CD4-positive, alpha-beta T cell treated with Interleukin-12 subunit alpha and Interleukin-12 subunit beta, for 1 hour (primary cell): ENCODE measurements at places on chromosomes 12 and 14.

GRCh38 chr12:57887631-57888408 is 41.3 kb upstream of the CTDSP2 start:
- no peak for DNase-seq

DNA sequence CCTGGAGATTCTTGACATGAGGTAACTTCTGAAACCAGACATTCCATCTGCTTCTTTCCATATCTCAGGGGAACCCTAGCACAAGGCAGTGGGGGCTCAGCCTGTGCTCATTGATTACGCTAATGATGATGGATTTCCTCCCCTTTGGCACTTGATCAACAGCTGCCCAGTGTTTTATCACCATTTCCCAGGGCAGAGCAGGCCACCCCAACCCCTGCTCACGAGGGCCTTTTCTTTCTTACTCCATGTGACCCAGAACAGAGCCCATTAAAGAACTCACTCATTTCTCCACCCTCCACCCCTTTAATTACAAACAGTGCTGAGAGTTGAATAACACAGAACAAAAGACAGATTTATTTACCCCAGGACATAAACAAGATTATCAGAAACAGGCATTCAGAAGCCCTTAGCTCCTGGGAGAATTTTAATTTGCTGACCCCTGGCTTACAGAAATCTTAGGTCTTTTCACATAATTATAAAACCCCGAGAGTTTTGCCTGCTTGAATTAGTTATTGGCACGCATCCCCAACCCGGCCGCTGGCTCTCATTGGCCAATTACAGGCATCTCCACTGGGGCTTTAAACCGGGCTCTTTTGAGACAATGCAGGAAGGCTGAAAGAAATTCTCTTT is 32.0 kb upstream of the CCDC60 start:
- DNase-seq, result no peak

GRCh38 chr12:88375306-88376305 is 204.7 kb downstream of the KITLG start:
- no peak for DNase-seq

DNA sequence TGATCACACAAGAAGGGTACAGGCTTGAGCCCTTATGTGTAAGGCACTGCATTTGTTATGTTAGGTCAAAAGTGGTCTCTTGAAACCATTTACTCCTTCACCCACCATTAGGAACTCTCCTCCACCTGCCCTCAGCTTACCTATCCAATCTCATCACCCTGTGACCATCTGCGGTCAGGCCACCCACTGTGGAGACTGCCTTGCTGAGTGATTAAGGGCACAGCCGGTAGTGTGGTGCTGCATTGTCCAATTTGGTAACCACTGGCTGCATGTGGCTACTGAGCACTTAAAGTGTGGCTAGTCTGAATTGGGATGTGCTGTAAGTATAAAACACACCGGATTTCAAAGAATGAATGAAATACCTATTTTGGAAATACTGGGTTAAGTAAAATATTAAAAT is 177.1 kb upstream of the PARP11 start:
- DNase-seq, result no peak

DNA sequence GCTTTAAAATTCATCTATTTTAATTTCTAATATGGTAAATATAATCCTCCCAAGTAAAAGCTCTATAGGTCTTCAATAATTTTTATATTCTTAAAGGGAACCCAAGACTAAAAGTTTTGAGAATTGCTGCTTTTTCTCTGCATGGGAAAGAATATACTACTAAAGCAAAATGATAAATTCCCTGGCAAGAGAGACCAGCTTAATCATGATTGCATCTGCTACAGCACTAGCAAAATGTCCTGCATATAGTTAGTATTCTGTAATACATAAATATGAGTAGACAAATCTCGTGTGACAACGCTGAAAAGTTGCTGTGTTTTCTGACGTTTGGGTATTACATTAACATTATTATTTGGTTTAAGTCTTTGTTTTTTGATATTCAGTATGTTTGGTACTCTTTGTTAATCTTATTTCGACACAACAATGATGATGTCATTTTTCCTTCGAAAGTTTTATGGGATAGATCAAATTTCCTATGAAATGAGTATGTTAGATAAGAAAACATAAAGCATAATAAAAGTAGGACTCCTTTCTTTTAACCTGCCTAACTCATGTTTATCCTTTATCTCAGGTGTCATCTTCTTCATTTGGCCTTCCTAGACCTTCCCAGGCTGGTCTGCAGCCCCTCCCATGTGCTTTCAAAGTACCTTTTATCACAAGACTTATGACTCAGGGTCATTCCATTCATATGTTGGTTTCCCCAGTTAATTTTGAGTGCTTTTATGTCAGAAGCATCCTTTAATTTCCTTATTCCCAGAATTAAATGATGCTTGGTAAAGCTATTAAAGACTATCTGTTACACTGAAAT is 321.9 kb downstream of the RAD51B start:
- DNase-seq, result no peak

DNA sequence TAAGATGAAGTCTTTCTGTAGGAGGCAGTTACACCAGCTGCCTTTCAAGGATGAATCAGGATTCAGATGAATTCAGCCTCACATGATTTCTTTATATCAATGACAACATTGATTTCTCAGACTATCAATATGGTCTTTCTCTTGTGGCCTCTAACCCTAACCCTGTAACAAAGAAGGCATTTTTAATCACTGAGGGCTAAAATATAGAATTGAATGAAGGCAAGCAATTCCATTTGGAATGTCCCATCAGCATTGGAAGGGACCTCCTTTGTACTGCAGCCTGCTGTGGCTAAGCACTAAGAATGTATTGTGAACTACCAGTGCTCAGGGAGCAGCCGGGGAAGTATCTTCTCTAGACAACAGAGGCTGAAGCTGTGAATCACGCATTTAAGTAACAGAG is 90.6 kb upstream of the FRMD6 start:
- no peak for DNase-seq

DNA sequence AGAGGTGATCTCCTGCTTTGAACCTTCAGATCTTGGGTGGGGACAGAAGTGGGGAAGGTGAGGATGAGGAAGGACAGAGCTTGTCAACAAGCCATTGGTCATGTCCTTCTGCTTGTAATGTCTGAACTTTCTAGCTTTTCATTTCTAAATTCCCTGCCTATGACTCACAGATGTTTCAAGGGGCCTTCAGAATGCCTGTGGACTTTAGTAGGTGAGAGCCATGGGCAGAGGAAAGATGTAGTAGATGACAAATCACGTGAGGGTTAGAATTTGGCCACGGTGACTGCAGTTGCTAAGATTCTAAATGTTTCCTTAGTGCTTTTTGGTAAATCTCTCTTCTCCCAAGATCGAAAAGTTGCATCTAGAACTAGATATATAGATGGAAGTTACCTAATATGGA is 18.7 kb upstream of the CREBL2 start:
- DNase-seq, result no peak

DNA sequence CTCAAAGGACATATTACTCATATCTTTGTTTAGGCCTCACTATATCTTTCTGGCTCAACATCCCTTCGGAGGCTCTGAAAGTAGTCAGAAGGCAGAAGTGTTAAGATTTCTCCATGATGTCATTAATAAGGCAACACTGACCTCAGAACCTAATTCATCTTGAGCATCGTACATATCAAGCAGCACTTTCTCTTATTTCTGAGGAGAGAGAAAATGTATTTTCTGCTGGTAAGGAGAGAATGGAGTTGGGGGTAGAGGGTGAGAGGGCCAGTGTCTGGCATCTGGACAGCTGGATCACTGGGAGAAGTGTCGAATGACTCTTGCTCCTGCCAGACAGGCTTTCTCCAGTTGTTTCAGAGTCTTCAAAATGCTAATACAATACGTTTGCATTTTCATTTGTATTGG is 213.2 kb upstream of the PRICKLE1 start:
- no peak for DNase-seq

DNA sequence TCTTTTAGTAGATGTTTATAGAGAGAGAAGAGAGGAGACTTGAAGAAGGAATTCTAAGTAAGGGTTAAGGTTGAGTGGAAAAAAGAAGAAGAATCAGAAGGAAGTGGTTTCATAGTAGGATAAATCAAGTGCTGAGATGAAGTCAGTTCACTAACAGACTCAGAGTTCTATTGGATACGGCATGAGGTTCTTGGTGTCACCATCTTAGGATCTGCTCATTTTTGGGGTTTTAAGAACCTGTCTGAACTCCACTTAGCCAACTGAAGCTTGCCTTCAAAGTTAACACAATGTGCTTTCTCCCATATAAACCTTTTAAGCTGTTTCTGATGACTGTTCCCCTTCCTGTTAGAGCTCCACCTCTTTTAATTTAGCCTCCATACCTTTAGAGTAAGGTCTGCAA is 152.6 kb downstream of the PRKCH start:
- DNase-seq, result no peak

- DNase-seq, result peak; percentile 63
These were observed 35.1 kb downstream of the TMBIM6 start for GRCh38 chr12:49776413-49776812.

GRCh38 chr12:7628381-7628961 is 37.2 kb downstream of the APOBEC1 start:
- DNase-seq, result no peak

DNA sequence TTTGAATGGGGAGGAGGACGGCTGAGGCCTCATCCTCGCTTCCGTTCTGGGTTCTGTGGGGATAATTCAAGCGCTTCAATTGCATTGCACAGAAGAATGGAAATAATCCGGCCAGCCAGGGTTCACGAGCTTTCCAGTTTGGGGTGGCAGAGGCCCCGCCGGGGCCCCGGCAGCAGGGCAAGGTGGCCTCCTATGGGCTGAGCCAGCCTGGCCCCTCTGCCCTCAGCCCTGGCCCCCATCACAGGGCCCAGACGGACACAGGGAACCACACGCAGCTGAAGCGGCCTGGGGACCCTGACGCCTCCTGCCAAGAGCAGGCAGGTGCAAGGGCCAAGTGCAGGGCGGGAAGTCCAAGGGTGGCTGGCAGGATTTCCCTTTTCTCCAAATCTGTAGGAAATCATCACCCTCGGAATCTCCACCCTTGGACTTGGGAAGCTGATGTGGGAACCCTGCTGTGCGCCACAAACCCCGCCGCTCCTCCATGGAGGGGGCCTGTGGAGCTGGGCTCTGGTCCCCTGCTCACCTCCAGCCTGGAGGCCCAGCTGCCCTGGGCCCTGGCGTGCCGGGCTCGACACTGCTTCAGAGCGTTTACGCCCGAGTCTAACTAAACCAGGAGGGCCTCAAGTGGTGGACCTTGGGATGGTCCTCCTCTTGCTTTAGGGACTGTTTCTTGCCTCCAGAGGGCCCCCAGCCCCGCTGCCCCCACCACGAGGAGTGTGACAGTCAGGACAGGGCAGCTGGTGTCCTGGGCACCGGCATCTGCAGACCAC is 78.4 kb downstream of the MOK start:
- DNase-seq, result no peak

DNA sequence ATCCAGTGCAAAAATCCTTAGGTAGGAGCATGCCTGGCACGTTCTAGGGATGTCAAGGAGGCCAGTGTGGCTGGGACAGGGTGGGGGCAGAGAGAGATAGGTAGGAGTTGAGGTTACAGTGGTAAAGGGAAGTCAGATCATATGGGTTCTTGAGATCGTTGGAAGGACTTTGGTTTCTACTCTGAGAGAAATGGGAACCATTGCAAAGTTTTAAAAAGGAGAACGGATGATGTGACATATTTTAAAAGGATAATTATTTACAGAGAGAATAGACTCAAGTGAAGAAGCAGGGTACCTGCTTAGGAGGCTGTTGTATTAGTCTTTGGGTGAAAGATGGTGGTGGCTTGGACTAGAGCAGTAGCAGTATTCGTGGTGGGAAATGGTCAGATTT is 47.6 kb upstream of the ATP2B1 start:
- DNase-seq, result no peak

DNA sequence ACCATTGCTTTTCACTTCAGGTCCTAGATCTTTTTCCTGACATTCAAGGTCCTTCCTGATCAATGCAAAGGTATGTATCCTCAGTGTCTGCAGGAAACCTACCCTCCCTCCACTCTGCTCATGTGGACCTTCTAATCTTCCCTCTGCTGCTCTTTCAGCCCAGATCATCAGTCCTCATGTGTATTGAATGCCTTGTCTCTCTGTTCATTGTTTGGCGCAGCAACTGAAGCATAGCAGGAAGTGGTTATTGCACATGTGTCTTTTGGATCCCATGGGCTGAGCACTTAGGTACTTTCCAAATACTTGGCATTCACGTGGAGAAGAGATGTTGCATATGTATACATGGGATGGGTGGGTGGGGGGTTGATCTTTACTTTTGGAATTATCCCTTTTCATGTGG is 4.3 kb upstream of the NIN start:
- DNase-seq, result peak; percentile 43

GRCh38 chr14:33420051-33420627 is 481.5 kb downstream of the NPAS3 start:
- no peak for DNase-seq

DNA sequence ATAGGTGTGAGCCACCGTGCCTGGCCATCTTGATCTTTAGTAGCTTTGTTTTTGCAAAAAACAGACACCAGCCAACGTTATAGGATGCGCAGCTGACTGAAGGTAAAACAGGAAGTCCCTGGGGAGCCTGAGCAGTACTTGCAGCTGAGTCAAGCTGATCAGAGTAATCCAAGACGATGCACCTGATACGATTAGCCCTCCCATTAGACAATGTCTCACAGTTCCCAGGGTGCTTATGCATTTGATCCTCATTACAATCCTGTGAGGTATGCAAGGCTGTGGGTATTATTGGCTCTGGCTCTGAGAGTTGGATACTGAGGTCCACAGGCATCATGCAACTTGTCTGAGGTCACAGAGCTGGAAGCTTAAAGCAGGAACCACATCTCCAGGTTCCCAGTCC is 8.1 kb downstream of the KRT18 start:
- no peak for DNase-seq

DNA sequence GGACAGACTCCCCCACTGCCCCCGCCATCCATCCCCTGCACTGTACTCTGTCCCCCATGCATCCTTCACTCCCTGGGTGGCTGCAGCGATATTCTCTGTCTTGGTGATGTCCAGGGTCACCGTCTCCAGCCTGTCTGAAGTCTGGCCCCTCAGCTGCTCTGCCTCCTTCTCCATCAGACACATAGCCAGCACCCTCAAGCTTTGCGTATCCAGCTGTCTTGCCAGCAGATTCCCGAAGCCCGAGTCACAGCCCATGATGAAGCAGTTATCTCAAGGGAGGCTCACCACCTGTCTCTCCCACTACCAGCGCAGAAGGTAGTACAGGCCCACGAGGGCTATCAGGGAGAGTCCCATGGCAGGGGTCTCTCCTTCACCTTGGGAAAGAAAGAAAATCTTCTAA is 77.8 kb downstream of the HSD17B6 start:
- DNase-seq, result no peak

- DNase-seq, result no peak
These were observed 72.6 kb downstream of the TBX3 start for GRCh38 chr12:114611145-114612018.

DNA sequence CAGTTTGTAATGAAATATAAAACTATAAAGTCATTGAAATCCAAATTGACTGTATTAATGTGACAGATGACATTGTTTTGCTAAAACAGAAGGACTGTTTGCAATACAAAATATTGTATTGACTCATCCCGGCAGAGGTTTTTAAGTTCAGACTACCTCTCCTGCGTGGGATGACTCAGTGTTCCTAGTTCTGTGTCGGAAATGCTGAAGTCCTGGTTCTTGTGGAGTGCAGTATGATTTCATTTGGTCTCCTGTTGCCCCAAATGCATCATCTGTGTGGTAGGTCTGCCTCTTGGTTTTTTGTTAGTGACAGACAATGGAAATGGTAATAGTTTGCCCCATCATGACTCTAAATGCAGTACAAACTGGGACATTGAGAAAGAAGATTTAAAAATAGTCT is 27.8 kb downstream of the PELI2 start:
- DNase-seq, result no peak
